Mononuclear cell (primary cell): ENCODE measurements at places on chromosomes 4 and X. TPM values are rescaled to one million over a fixed set of nuclear protein-coding genes. Genes with fewer than 3 reads are reported as not detected.

The STAP1 gene
- 13.0 TPM for total RNA-seq

The HERC6 gene
- 13.6 TPM for total RNA-seq

The TREX2 gene
- total RNA-seq: 1.2 TPM

The TENM3 gene
- total RNA-seq: not detected

The TMEM144 gene
- total RNA-seq: 2.2 TPM

The NAA15 gene
- 61.9 TPM for total RNA-seq

The SLC10A6 gene
- total RNA-seq: not detected

The TRAM1L1 gene
- total RNA-seq: not detected

The PRKX gene
- total RNA-seq: 72.7 TPM

The C4orf36 gene
- total RNA-seq: not detected

The GABRA4 gene
- total RNA-seq: under 0.01 TPM

The SLITRK4 gene
- total RNA-seq: 1.5 TPM

The NPY2R gene
- not detected for total RNA-seq

The UNC5C gene
- total RNA-seq: not detected

The SLC7A11 gene
- 1.9 TPM for total RNA-seq

The F9 gene
- total RNA-seq: not detected

The PPP1R2C gene
- total RNA-seq: 6.0 TPM

The MFAP3L gene
- total RNA-seq: 23.0 TPM

The HCFC1 gene
- total RNA-seq: 26.4 TPM

The BTC gene
- 0.10 TPM for total RNA-seq

The FGF2 gene
- total RNA-seq: 0.31 TPM

The MAGEC1 gene
- not detected for total RNA-seq

The UCP1 gene
- total RNA-seq: not detected

The KCTD8 gene
- total RNA-seq: not detected

The TCP11X2 gene
- total RNA-seq: not detected

The FGB gene
- total RNA-seq: not detected

The MAGEA2 gene
- not detected for total RNA-seq

The ADGRG2 gene
- under 0.01 TPM for total RNA-seq

The F8A1 gene
- 10.2 TPM for total RNA-seq

The GASK1B gene
- total RNA-seq: 19.4 TPM

The DMP1 gene
- total RNA-seq: not detected

The HSD17B13 gene
- 1.6 TPM for total RNA-seq

The CSN1S1 gene
- not detected for total RNA-seq

The STEEP1 gene
- 38.3 TPM for total RNA-seq

The CTAG2 gene
- total RNA-seq: not detected

The GPRASP2 gene
- 1.8 TPM for total RNA-seq

The NLRP2B gene
- total RNA-seq: 0.10 TPM

The SMR3B gene
- not detected for total RNA-seq

The FREM3 gene
- not detected for total RNA-seq

The NIPAL1 gene
- total RNA-seq: under 0.01 TPM

The RASSF6 gene
- total RNA-seq: 0.10 TPM

The ATP8A1 gene
- 157 TPM for total RNA-seq

The EDNRA gene
- under 0.01 TPM for total RNA-seq
